ENCODE measurements at places on chromosomes 2 and 18. TPM values are rescaled to one million over a fixed set of nuclear protein-coding genes. Genes with fewer than 3 reads are reported as not detected.

- no peak for DNase-seq
These were observed 289.5 kb downstream of the SLC4A3 start for GRCh38 chr2:219916726-219917440.

- peak; percentile 15 for DNase-seq
These were observed 149.0 kb downstream of the DSEL start for GRCh38 chr18:67367540-67367939.

DNA sequence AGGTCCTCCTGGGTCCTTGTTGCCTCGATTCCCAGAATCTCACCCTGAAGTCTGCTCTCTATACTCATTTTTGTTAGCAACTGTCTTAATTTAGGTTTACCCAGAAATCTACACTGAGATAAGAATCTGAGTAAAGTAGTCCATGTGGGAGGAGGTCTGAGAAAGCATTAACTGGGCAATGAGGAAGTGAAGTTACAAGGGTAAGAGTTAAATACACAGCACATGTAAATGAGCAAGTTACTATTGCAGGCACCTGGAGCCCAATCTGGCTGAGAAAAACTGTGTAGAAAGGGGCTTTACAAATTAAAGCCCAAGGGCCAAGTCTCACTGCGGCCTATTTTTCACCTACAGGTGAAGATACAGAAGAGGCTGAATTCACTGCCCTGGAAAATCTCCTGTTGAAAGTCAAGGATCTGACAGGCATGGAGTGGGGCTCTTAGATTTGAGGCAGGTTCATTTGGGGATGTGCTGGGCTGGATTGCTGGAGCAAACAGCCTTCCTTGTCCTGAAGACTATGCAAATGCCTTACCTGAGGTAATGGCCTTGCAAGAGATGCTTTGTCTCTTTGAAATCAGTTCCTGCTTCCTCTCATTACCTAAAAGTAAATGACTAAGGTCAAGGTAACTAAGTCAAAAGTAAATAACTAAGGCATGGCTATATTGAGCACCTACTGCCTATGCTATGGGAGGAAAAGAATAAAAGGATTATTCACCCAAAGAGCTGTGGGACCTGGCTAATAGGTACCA lies 84.4 kb upstream of the DYNAP start:
- no peak for DNase-seq

DNA sequence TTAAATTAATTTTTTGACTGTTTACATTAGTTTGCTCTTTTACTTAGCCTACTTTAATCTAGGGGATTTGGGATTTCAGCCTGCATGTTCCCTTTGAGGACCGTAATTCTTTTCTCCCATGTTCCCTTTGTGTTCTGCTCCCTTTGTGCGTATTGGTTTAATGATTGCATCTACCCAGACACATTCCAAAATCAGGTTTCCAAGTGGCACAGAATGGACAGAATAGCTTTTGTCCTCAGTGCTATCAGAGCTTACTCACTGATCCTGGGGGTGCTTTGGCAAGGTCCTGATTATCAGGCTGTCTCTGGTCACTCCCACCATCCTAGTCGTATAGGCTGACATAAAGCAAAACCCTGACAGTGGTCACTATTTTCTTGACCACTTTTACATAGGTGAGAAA lies 867.5 kb downstream of the TSN start:
- no peak for DNase-seq

GRCh38 chr2:158013891-158014290 lies 87.8 kb upstream of the UPP2 start:
- DNase-seq, result no peak

GRCh38 chr2:135563793-135564192 lies 32.5 kb downstream of the R3HDM1 start:
- no peak for DNase-seq

- no peak for DNase-seq
These were observed 41.8 kb downstream of the TGFBRAP1 start for GRCh38 chr2:105287692-105288091.

DNA sequence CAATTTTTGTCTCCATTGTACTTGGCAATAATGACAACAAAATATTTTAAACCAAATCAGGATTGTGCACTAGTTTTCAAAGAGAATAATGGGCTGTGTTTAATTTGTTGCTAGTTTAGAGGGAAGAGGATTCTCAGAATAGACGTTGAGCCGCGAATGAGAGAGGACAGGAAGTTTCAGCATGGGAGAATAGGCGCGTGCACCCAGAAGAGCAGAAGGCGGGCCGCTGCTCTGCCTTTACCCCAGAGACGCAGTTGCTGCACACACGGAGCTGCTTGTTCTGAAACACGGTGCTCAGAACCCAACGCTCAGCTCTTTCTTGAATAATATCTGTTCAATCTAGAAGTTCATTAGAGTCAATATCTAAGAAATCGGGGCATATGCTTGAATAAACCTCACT lies 223.4 kb downstream of the MYT1L start:
- no peak for DNase-seq

- no peak for DNase-seq
These were observed 7.6 kb downstream of the HIBCH start for GRCh38 chr2:190311893-190312634.

DNA sequence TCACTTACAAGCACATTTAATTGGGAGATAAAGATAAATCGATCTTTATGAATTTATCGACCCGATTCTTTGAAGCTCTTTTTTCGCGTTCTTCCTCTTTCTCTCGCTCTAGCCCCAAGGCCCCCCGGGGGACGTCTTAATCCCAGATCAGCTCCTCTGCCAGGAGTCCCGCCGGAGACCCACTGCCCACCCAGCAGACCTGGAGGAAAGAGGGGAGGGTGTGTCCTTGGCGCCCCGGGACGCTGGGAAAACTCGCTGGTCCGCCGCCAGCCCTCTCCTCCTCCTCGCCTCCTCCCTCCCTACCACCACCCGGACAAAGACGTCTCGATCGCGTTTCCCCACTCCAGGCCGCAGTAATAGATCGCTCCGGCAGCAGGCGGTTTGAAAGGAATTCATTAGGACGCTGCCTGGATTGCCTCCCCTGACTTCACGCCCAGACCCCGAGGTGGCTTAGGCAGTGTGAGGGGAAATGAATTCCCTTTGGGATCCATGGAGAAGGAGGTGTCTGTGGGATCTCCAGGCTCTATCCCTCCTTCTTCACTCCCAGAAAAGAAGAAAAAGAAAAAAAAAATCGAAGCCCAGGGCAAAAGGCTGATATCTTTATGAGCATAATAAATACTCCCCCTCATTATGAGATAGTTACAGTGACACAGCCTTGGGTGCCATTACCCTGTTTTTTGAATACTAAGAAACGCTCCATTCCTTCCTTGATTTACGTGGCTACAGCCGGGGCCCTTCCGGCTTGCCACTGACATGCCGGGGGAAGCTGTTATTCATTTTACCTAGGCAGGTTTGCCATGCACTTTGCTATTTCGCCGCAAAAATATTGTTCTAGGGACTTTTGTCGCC lies 1.8 kb upstream of the GBX2 start:
- no peak for DNase-seq

GRCh38 chr2:12935796-12936195 lies 219.1 kb downstream of the TRIB2 start:
- no peak for DNase-seq

DNA sequence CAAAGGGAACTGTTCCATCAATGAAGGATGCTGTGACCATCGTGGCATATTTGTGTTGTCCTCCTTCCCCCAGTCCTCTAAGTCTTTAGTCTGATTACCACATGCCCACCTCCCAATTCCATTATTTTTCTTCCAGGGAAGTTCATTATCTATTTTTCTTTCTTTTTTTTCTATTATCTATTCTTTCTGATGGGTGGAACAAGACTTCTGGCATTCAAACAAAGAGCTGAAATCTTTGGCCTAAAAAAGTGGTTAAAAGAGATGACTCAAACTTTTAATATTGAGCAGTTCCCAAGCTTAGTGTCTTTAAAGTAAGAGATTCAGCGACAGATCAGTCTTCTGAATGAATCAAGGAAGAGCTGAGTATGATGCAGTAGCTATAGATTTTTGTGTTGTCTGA lies 66.6 kb downstream of the DIS3L2 start:
- no peak for DNase-seq

GRCh38 chr2:151098841-151099240 lies 162.8 kb downstream of the RBM43 start:
- no peak for DNase-seq

DNA sequence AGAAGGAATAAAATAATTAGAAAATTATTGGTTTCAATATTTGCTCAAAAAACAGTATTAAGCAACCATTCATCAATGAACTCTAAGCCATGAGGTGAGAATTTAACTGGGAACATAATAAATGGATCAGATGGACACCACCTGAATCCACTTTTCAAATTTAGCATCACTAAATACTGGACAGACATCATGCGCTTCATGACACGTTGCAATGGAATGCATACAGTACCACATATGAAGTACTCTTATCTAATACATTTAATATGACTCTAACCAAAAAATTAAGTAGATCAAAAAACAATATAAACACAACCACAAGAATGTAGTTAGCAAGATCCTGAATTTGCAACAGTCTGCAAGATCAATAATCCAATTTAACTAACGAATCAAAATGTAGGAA lies 76.6 kb downstream of the COBLL1 start:
- no peak for DNase-seq

- DNase-seq, result no peak
These were observed 19.3 kb upstream of the SMCHD1 start for GRCh38 chr18:2636126-2636631.

DNA sequence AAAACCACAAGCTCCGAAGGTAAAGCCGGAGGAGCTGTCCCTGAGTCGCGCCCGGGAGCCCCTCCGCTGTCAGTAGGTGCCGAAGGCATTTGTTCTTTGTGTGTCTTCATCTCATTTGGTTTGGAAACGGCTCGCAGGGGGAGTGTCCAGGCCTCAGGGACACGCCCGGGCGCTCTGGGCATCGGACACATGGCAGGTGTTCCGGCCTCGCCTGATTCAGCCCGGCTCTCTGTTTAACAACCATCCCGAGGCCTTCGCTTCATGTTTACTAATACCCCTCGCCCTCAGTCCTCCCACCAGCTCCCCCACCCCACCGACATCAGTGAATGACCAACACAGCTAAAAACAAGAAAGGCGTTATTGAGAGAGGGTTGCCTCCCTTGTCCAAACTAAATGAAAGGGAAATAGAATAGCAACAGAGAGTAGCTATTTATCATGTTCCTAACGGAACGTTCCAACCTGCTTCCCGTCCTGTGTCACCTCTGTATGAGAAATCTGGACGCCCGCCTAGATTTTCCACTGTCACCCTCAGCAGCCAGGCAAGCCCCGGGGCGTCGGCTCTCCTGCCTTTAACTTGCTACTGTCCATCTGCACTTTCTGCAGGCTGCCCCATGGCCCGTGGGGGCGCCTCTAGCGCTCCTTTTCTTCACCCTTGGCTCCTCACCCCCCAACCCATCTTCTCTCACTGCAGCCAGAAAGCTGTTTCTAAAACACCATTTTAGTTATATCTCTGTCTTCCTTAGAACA lies 73.9 kb downstream of the MYCN start:
- no peak for DNase-seq

The SPP2 gene
- not detected for polyA plus RNA-seq

The PLGLB1 gene
- 0.38 TPM for polyA plus RNA-seq

The MYO7B gene
- not detected for polyA plus RNA-seq

The AKAIN1 gene
- not detected for polyA plus RNA-seq

The C2orf72 gene
- 0.09 TPM for polyA plus RNA-seq

The TRIM54 gene
- not detected for polyA plus RNA-seq

The FABP1 gene
- polyA plus RNA-seq, result not detected

The RALBP1 gene
- 48.1 TPM for polyA plus RNA-seq

The C2orf81 gene
- polyA plus RNA-seq, result 0.58 TPM
